ENCODE measurements at places on chromosomes 5 and 9.

DNA sequence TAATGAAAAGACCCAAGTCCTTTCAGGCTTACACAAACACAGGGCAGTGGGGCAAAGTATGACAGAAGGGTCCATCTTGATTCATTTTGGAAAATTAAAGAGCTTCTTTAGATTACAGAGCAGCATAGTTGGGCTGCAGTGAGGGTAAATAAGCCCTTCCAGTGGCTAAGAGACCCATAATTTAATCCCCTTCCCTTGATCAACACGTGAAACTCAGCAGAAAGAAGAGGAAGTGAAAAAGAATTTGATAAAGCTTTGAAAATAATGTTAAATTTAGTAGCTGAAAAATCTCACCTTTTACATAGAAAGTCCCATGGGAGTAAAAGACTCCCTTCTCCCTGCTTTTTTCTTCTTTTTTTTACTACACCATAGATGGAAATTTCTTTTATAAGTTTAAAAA, 87.6 kb downstream of the FREM1 start:
- DNase-seq, result no peak

- DNase-seq, result no peak
These were observed 17.2 kb downstream of the SPTLC1 start for GRCh38 chr9:92097997-92098482.

- no peak for DNase-seq
These were observed 108.5 kb downstream of the ELAVL2 start for GRCh38 chr9:23717505-23717904.

GRCh38 chr5:80920333-80920732, 39.8 kb upstream of the RASGRF2 start:
- DNase-seq, result no peak

GRCh38 chr9:68969538-68969937, 44.4 kb downstream of the PRKACG start:
- DNase-seq, result no peak

DNA sequence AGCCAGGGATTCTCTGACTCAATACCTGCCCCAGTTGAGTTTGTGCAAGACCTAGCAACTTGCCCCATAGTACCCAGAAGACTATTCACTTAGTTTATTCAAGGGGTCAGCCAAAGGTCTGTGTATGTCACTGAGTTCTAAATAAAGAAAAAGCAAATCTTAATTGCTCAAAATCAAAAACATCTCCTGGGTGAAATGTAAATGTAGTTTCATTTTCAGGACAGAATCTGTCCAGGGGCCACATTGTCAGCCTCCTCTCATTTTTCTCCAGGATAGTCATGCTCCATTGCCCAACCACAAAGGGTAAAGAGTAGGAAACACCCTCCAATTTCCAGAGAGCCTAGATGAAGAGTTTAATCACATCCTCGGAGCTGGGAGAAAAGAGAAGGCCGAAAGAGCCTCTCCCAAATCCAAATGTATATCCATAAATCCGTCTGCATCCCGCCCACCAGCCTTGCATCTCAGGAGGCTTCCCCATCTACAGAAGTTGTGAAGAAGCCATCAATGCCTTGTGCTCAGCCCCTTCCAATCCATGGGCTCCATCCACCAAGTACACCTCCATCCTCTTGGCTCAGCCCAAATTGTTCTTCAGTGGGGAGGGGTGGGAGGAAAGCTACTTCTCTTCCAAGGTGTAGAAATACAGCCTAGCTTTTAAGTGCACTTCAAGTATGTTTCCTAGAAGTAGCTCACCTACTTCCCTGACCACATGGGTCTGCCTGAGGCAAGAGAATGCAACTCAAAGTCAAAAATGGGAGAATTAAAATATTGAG, 26.9 kb downstream of the ADAM19 start:
- no peak for DNase-seq

DNA sequence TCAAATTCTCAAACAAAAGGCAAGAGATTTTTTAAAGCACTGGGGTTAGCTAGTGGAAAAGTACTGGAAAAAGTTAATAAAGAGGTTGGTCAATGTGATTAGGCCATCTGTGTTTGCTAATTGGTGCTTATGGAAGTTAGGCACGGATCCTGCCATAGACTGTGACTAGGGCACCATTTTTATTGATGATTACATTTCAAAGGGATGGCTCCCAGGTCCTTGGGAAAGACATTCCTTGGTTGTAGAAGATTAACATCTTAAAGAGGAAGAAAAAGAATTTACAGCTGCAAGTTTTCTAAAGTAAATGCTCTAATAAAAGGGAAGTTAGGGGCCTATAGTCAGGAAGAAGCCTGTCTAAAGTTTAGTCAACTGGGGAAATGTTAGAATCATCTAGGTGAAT, 1183.3 kb downstream of the DTWD2 start:
- no peak for DNase-seq

GRCh38 chr5:103290846-103291245, 32.3 kb downstream of the MACIR start:
- no peak for DNase-seq

DNA sequence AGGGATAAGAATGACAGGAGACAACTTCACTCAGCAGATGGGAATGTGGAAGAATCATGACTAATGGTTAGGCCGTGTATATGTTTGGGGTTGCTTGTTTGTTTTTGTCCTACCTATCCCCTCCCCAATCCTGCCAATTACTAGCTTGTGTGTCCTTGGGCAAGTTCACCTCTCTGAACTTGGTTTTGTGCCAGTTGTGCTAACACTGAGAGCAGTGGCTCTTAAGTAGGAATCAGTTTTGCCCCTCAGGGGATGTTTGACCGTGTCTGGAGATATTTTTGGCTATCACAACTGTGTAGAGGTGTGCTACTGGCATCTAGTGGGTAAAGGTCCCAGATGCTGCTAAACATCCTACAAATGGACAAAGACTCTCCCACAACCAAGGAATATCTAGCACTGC, 287.0 kb downstream of the DMRT2 start:
- no peak for DNase-seq
